ENCODE measurements at places on chromosomes 5 and 9.

- DNase-seq: no peak
Measured at GRCh38 chr9:7788772-7789171, 10.8 kb downstream of the DMAC1 start.

DNA sequence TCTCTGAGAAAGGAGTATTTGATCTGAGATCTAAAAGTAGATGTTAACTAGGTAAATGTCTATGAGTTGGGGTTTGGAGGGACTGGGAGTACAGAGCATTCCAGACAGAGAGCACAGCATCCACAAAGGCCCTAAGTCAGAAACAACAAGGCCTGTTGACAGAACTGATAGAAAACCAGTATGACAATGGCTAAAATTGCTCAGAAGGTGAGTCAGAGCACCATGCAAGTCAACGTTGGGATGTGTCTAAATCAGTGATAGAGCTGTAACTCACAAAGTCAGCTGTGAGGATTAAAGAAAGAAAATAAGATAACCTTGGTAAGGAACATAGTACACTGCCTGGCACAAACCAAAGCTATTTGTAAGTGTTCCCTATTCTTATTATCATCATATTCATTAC lies 124.0 kb downstream of the CETN3 start:
- no peak for DNase-seq

DNA sequence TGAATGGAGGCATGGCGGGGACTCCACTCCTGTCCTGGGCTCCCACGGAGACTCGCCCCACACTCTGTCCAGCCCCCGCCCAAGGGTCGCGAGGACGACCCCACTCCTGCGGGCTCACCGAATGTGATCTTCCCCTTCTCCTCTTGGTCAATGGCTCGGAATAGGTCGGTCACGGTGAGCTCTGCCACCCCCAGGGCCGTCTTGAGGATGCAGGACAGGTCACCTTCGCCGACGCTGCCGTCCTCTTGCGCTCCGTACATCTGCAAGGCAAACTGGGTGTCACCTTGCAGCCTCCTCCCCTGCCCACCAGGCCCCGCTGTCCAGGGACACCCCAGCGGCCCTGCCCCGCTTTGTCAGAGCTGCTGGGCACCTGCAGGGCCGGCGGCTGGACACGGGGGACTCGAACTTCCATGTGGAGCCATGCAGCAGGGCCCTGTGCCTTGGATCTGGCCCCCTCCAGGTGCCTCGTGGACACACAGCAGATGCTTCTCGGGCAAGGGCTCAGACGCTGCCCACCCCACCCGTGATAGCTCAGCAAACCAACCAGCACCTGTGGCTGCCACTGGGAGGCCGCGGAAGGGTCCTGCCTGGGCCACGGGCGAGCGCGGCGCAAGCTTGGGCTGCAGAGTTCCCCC lies 21.5 kb upstream of the SLC6A3 start:
- DNase-seq: no peak

DNA sequence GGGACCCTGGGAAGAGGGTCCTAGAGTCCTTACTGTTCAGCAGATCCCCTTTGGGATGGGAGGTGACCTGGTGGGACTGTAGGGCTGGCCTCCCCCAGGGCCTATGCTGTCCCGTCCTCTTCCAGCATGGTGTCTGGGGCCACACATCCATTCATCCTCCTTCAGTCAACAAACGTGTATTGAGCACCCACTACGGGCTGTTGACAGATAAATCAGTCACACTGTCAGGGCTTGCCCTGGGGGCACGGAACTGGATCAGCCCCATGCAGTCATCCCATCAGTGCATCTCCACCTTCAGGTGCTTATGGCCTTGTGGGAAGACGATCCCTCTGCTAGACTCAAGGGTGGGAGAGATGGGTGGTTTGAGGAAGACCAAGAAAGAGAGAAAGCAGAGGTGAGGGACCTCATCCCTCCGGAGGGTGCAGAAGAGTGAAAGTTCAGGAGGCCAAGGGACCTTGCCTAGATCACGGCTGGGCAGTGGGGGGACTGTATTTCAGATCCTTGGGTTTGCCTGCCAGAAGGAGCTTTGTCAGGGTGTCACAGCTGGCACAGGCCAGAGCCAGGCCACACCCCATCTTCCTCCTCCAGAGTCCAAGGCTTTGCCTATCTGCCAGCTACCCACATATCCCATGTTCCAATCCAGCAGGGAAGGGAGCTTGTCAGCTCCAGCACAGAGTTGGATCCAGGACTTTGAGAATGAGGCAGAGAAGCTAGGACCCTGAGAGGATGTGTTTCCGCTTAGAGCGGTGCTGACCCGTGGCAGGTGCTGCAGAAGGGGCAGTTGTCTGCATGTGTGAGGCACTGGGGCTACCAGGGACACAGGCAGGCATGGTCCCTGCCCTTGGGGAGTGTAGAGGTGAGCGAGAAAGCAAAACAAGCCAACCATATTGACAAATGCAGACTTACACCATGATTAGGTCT lies 30.5 kb downstream of the COL27A1 start:
- DNase-seq: no peak

DNA sequence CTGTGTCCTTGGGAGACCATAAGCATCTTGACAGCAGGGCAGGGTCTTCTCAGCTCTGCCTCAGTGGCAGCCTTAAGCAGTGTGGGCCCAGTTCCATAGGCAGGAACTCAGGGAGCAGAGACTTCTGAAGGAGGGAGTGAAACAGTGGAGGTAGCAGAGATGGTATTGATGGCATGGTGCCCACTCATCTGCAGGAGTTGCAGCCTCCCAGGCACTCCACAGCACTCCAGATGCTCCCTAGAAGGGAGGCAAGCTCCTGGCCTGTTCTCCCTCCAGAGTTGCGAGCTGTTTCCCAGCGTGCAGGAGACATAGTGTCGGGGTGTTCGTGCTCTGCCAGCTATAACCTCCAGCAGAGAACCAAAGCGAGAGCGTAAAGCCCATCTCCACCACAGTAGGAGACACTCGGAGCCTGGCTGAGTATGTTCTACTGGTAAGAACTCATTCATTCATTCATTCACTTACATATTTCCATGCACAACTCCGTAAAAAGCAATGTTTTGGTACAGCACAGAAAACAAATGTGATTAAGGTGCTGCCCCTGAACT lies 31.4 kb upstream of the UNC5A start:
- DNase-seq: no peak

DNA sequence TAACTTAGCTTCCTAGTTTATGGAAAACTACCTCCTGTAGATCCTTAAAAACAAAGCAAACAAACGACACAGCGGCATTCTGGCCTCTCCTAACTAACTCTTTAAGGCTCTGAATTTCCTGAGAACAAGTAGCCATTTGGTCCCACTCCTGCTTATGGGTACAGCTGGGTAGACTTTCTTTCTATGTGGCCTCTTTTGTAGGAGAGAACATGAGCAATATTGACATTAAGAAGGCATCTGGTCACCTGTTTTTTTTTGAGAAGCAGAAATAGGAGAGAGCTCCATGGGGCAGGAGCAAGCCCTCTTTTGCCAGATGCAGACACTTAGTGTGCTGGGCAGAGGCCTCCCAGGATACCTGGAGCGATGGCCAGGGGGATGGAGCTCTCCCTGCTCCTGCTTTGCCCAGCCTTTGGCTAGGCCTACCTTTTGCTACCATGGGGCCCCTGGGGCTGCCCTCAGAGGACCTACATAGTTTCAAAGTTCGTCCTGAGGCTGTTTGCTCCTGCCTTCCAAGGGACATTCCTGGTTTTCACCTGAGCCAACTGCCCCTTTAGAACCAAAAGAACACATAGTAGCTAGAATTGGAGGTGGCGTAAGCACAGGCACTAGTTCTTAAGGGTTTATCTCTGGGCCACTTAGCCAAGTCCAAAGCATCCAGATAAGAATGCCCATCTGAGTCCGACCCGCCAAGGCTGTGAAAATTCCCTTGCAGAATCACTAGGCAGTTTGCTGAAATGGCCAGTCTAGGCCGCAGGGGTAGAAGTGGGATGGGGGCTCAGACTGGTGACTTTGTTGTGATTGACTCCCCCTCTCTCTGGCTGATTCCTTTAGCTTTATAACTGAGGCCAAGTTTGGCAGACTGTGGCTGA lies 2.4 kb upstream of the STC2 start:
- no peak for DNase-seq

- DNase-seq: no peak
Measured at GRCh38 chr5:9831823-9832222, 201.7 kb upstream of the TAS2R1 start.

GRCh38 chr9:81183761-81184160 lies 505.6 kb downstream of the TLE1 start:
- no peak for DNase-seq

DNA sequence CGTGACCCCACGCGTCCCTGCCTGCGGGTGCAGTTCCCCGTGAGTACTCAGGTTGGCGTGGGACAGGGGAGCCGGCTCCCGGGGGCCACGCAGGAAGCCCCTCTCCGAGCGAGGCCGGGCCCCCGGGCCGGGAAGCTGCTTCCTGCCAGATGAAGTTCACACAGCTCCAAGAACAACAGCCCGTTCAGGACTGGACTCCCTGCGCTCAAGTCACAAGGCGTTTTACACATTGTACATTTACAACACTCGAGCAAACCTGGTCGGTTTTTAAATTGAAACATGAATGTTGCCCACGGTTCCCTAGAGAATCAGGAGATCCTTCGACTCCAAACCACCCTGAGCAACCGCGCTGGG lies 22.4 kb downstream of the SLC9A3 start:
- no peak for DNase-seq

DNA sequence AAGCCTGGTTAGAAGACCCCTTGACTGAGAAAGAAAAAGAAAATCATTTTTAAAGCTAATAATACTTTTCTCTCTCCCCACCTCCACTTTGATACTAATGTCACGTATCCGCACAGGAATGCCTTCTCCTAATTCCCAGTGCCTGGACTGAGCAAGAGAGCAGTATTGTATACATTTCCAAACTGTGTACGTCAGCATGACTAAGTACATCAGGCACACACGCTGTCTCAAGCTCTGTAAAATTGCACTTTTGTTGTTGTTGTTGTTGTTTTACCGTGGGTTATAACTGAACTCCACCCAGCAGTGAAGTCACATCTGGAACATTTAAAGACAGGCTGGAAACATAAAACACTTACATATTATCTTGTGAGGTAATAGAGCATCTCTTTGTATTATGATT lies 407.6 kb downstream of the DNAH5 start:
- DNase-seq: no peak

DNA sequence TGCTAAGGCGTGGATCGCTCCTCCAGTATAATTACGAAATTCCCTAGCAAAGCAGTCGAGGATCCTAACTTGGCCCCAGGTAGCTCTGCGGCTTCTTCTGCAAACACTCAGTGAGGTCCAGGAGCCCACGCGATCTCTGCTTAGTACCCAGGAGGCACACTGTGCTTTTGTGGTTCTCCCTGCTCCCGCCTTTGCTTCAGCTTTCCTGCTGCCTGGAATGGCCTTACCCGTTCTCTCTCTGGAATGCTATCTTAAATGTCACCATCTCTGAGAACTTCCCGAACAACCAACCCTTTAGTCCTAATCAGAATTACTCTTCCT lies 639 bp downstream of the INVS start:
- DNase-seq: peak; percentile 15

DNA sequence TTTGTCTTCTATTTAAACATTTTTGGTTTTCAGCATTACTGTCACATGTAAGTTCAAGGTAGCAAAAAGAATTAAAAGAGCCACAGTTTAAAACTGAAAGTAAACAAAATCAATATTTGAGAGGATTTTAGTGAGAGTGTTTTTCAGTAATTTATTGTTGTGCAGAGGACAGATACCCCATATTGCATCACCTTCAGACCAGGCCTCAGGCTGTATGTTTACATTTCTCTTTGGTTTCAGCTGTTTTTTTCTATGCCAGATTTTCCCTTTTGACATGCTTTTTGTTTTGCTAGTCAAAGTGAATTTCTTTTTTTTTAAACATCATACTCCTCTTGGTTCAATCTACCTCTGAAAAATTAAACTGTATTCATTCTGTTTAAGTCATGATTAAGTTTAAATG lies 47.2 kb downstream of the MAST4 start:
- no peak for DNase-seq

DNA sequence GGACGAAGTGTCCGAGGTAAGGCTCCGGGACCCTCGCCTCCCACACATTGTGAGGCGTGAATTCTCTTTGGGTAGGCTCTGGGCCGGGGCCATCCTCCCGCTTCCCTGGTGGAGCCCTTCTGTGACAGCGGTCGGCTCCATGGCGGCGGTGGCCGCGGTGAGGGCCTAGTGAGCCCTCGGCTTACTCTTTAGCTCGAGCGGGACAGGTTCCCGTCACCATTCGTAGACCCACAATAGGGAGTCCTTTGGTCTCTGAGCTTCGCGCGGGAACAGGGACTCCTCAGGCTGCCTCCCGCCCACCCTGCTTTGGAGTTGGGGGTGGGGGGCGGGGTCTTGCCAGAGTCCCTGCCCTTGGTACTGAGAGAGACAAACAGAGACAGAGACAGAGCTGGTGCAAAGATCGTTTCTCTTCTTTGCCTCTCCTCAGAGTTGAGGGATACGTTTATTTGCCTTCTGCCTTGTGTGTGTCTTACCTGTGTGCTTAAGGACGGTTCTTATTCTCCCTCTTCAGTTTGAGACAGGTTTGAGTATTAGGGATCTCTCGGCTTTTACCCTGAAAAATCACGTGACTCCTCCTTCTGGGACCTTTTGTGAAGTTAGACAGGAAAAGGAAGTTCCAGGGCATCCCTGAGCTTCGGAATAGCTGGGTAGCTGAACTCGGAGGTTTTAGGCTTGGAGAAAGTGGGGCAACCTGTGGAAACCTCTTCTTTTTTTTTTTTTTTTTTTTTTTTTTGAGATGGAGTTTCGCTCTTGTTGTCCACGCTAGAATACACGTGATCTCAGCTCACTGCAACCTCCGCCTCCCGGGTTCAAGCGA lies 833 bp downstream of the ANKHD1 start:
- DNase-seq: peak; percentile 55

GRCh38 chr9:133048595-133048994 lies 13.2 kb upstream of the CEL start:
- DNase-seq: peak; percentile 54

GRCh38 chr5:147668385-147668784 lies 114.1 kb downstream of the JAKMIP2 start:
- no peak for DNase-seq

DNA sequence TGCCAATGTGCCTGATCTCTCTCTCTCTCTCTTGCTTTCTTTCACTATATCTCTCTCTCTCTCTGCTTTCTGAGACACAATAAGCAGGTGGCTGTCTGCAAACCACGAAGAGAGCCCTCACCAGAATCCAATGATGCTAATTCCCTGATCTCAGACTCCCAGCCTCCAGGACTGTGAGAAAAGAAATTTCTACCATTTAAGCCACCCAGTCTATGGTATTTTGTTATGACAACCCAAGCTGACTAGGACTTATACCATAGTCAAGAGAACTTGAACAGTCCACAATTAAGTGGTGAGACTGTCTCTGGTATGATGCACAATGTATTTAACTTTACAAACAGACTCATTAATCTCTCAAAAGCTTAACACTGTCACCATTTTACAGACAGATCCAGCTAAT lies 67.0 kb downstream of the NFIB start:
- no peak for DNase-seq

- no peak for DNase-seq
Measured at GRCh38 chr5:169112016-169112415, 188.9 kb downstream of the SLIT3 start.

DNA sequence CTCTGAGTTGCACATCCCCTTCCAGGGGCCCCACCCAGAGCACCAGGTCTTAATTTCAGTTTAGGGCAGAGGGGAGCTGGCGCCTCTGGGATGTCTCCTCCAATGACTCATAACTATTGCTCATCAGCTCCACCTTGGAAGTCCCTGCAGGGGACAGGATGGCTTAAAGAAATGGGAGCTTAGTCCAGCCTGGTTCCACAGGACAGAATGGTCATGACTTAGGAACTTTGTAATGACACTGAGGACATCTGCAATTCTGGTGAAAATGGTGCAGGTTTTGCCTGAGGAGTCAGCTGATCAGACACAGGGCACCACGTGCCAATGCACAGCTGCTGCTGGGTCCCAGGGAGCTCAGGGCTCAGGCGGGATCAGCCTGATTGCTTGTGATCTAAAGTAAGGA lies 16.4 kb upstream of the PPP1R26 start:
- peak; percentile 65 for DNase-seq

Data from RPMI8226 (cell line).